DND-41 (cell line): ENCODE measurements at places on chromosomes 7 and 10.

DNA sequence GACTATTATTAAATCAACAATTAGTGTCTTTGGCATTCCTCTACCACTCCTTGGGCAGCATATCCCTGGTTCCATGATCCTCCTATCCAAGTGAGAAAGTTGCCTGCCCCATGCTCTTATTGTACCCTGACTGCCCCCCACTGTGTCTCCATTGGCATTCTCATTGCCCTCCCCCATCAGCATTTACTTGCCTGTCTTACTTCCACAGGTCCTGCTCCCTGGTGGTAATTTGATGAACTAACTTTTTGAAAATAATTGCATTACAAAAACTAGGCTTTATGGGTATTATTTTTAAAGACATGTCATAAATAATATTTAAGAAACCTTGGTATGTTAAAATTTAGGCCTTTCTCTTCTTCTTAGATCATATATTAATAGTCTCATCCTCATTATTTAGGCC, 346.4 kb downstream of the PCLO start:
- no peak for DNase-seq

GRCh38 chr10:85111271-85111670, 782.9 kb downstream of the CCSER2 start:
- DNase-seq, result no peak

- DNase-seq, result no peak
Measured at GRCh38 chr7:50803359-50804337, 21.0 kb upstream of the GRB10 start.

GRCh38 chr7:94412762-94413322, 18.1 kb downstream of the COL1A2 start:
- DNase-seq, result no peak

- peak; percentile 11 for DNase-seq
Measured at GRCh38 chr7:130721486-130722277, 12.3 kb downstream of the KLF14 start.

- DNase-seq, result no peak
Measured at GRCh38 chr7:121796936-121797656, 75.9 kb upstream of the PTPRZ1 start.

DNA sequence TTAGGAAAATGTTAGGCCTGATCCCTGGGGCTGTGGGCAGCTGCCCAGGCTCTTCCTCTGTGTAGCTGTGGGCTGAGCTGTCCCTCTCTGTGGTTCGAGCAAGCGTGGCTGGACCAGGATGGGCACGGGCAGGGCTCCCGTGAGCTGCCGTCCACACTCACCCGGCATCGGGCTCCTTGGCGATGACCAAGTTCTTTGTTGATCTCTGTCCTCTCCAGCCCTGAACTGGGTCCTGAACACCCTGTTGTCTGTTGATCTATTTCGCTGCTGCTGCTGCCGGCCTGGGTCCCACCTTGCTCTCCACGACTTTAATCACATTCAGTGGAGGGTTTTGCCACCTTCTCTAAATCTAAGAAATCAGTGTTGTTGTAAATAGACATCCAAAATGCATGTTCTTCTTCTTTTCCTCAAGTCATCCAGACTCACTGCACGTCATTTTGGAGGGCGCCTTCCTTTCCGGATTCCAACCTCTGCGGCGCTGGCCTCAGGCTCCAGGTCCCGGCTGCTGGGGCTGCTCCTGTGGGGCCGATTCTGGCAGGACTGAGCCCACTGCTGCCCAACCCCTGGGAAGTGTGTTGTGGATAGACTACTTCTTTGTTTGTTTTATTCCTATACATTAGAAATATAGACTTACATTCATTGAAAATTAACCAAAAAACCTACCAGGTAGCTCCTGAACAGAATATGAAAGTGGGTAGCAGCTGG, 100.6 kb downstream of the DYNC2I1 start:
- DNase-seq, result no peak

DNA sequence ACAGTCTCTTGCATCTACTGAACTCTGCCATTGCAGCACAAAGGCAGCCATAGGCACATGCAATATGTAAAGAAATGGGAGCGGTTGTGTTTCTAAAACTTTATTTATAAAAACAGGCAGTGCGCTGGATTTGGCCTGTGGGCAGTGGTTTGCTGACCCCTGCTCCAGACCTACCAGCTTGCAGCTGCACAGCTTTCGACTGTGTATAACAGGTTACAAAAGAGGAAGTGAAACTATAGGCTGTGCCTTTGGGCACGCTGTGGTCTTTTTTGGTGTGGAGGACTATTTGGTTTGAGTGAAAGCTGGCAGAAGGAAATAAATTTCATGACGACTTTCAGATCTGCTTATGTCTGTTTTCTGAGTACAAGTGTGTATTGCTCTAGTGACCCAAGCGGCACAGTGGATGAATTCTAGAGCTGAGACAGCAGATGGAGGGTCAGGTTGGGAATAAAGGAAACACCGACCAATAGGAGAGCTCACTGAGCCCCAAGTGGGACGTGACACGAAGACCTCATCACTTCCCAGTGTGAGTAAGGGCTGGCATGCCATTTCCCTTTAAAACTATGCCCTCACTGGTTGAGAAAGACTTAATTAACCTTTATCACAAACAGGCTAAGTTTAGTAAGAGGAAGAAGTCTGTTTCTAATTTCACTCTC, 152.7 kb downstream of the ANK3 start:
- no peak for DNase-seq

DNA sequence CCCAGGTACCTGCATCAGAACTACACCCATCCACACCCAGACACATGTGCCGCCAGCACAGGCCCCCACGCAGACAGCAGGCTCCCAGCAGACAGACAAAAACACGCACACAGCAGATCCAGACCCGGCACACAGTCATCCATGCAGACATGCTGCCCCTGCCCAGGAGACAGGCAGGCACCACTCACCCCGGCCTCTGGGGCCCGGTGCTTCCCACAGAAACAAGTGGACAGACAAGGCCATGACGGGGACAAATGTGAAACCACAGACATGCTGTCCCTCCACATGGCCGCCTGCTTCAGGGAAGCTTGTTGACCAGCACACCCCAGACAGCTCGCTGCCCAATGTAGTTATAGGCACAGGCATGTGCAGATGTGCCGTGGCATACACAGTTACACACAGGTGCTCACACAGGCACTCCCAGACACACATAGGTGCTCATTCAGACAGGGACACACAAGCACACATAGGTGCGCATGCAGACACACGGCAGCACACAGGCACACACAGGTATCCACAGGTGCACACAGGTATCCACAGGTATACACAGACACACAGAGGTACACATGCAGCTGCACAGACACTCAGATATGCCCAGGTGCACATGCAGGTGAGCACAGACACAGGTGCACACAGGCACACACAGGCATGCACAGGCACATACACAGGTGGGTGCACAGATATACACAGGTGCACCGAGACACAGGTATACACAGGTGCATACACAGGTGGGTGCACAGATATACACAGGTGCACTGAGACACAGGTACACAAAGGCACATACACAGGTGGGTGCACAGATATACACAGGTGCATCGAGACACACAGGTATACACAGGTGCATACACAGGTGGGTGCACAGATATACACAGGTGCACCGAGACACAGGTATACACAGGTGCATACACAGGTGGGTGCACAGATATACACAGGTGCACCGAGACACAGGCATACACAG, 10.5 kb upstream of the SCART1 start:
- DNase-seq, result no peak
